NCI-H2029 (cell line): ENCODE measurements at places on chromosomes 6 and 20.

GRCh38 chr6:14758421-14759081 lies 487.3 kb upstream of the JARID2 start:
- peak; percentile 96 for DNase-seq

- no peak for DNase-seq
Measured at GRCh38 chr6:16047435-16047990, 81.4 kb upstream of the MYLIP start.

DNA sequence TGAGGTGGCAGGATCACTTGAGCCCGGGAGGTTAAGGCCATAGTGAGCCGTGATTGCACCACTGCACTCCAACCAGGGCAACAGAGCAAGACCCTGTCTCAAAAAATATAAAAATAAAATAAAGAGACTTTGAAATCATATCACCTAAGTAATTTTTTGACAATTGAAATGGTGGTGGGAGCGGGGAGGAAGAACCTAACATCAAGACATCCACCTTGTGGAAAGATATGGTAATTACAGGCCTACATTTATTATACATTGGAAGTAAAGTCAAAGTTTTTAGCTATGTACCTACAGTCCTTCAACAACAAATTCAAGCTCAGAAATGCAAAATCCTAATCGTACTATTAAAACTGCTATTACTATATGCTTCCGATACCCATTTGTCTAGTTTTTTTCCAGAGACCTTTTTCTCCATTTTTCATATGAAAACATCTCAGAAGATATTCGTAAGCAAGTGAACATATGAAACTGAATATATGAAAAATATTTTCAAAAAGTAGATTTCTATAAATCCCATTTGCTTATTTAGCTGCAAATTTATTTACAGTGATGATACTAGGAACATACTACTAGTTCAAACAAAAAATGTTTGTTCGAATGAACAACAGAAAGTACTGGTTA lies 83.3 kb downstream of the SYCP2 start:
- DNase-seq, result peak; percentile 40

DNA sequence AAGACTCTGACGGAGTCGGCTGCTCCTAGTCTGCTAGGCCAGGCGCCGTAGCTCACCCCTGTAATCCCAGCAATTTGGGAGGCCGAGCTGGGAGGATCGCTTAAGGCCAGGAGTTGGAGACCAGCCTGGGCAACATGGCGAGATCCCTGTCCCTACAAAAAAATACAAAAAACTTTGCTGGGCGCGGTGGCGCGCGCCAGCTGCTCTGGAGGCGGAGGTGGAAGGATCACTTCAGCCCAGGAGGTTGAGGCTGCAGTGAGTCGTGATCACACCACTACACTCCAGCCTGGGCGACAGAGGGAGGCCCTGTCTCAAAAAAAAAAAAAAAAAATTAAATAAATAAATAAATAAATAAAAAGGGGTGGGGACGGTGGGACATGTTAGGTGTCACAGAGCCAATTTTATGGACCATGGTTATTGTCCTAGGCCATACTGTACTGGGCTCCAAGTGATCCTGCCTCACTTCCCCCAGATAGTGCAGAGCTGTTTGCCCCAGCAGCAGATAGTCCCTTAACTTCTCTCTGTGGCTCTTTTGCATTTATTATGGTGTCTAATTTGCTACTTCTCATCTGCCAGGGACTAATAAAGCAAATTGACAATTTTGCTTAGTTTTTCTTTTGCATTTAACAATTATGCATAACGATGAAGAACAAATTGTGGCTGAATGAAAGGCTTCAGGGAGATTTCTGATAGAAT lies 5.2 kb downstream of the PI16 start:
- DNase-seq, result no peak

DNA sequence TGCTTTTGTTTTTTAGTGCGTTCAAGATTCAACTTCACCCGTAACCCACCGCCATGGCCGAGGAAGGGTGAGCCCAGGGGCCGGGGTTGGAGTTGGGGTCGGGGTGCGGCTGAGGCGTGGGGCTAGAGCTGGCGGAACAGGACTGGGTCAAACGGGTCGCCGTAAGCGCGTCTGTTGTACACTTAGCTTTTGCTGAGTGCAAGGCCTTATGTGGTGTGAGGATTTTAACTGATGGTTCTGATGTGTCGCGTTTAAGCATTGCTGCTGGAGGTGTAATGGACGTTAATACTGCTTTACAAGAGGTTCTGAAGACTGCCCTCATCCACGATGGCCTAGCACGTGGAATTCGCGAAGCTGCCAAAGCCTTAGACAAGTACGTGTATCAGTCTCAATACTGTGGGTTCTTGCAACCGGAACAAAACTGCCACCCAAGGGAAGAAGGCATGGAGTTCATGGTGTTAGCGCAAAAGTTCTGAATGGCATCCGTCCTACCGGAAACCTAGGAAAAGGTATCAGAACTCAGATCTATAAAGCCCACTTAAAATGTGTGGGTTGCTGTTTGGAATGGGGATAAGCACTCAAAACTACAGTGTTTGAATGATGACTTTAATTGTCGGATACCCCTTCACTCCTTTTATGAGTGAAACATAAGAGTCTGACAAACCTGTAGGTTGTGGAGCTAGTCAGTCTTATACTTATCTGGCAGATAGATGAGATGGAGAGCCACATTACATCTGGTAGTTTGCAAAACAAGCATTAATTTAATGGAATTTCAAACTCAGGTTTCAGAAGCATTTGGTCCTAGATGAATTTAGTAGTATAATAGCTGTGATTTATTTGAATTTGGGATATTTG lies 574 bp downstream of the RPS12 start:
- no peak for DNase-seq

DNA sequence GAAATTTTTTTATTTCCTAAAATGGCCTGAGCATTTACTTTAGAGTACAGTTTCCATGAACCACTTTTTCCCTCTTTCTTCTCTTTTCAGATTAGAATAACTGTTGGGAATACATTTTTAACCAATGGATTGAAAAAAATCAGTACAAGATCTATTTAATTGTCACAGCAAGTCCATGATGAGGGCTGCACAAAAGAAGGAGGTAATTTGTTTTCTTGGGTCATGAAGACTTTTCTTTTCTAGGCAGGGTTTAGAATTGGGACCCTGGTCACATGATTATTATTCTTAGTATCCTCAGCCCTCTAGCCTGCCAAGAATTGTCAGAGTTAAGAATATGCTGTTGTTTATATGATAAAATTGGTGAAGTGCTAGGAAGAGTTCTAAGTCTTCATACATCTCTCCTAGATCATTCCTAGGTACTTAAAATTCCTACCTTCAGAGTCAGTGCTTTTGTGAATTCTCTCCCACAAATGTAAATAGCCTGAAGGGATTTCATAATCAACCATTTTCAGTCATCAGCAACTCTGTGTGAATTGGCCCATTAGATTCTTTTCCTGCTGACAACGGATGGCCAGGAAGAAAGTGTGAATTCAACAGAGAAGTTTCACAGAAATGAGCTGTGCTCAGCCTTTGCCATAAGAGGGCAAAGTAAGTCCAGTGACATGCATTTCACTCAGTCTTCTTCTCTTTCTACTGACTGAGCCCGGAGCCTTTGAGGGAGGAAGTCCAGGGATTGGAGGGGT lies 32.4 kb upstream of the TPBG start:
- DNase-seq, result no peak

GRCh38 chr6:32118782-32119628 lies 9.0 kb downstream of the ATF6B start:
- peak; percentile 45 for DNase-seq

GRCh38 chr20:34511891-34512265 lies 4.3 kb upstream of the DYNLRB1 start:
- no peak for DNase-seq

DNA sequence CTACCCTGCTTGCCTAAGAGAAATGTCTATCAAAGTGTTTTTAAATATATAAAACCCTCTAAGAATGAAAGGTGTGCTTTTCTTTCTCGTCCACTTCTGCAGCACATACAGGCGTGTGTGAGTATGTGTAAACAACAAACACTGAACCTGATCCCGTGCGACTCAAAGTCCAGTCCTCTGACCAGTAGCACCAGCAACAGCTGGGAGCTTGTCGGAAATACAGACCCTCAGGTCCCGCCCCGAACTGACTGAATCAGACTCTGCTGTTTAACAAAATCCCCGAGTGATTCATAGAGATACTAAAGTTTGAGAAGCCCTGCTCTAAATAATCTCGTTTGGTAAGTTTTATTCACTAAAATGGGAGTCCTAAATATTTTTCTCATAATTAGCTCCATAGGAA lies 208.0 kb upstream of the KCNQ5 start:
- no peak for DNase-seq

GRCh38 chr6:44304282-44305199 lies 8.6 kb downstream of the AARS2 start:
- DNase-seq, result no peak

DNA sequence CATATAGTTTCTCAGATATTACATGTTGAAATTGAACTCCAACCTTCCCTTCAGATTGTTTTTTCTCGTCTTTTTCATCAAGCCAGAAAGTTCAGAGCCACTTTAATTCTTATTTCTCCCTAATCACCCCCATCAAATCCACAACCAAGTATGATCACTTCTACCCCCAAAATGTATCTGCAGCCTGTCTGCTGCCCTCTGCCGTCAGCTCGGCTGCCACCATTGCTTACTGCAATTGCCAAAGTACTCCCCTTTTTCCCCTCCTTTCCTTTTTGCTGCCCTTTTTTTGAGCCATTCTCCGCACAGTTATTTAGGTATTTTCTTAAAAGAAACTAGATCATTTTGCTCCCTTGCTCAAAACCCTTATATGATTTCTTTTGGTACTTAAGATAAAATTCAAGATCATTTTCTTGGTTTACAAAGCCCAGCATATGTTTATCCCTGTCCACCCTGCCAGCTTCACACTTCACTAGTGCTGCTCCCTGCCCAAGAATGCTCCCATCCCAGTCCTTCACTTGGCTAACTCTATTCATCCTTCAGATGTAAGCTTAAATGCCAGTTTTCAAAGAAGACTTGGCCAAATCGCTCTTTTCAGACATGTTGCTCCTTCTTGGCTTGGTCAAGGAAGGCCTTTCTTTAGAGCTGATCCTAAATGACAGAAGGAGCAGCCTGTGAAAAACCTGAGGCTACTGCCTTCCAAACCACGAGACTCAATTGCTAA lies 63.7 kb downstream of the SH3BGRL2 start:
- no peak for DNase-seq

GRCh38 chr20:33046412-33046811 lies 7.3 kb upstream of the BPIFB3 start:
- DNase-seq, result no peak

- DNase-seq, result no peak
Measured at GRCh38 chr20:10651227-10651990, 22.4 kb downstream of the JAG1 start.

- no peak for DNase-seq
Measured at GRCh38 chr20:56442389-56443365, 25.8 kb upstream of the RTF2 start.

- DNase-seq, result no peak
Measured at GRCh38 chr20:20273286-20273685, 94.6 kb upstream of the INSM1 start.

DNA sequence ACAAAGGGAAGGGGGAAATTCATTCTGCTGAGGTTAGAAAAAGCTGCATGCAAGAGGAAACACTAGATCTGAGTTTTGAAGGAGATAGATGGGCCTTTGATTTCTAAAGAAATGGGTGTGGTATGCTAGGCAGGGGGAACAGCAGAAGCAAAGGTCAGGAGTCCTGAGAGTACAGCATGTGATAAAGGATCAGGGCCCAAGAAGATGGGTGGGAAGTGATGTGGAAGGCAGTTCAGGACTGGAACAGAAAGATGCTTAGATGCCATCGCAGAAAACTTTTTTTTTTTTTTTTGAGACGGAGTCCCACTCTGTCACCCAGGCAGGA lies 126.2 kb downstream of the ALDH8A1 start:
- DNase-seq, result no peak

DNA sequence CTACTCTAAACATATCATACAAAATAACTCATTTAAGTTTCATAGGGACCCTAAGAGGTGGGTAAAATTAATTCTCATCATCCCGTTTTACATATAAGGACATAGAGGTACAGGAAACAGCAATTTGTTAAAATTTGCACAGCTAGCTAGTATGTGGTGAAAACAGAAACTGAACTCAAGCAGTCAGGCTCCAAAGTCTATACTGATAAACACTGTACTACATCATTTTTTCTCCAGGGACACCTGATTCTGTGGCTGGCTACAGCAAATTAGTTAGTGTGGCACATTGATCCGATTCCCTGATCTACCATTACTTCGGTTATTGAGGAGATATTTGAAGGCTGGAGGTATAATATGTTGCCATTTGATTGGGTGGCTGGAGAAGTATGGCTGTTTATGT lies 36.2 kb upstream of the E2F3 start:
- no peak for DNase-seq

- no peak for DNase-seq
Measured at GRCh38 chr6:17716221-17716620, 9.5 kb upstream of the NUP153 start.

DNA sequence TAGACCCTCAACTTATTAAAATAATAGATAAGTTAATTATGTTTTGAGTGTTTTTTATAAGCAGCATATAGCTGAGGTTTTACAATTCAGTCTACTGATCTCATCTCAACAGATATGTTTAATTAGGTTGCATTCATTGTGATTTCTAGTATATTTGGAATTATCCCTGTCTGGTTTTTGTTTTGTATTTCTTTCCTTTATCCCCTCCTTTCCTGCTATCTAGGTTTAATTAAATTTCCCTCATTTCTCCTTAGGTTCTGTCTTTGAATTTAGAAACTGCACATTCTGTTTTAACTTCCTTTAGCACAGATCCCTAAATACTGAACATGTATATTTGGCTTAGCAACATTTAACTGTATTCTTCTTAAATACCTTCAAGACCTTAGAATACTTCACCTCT lies 4.9 kb upstream of the SUMO4 start:
- no peak for DNase-seq

DNA sequence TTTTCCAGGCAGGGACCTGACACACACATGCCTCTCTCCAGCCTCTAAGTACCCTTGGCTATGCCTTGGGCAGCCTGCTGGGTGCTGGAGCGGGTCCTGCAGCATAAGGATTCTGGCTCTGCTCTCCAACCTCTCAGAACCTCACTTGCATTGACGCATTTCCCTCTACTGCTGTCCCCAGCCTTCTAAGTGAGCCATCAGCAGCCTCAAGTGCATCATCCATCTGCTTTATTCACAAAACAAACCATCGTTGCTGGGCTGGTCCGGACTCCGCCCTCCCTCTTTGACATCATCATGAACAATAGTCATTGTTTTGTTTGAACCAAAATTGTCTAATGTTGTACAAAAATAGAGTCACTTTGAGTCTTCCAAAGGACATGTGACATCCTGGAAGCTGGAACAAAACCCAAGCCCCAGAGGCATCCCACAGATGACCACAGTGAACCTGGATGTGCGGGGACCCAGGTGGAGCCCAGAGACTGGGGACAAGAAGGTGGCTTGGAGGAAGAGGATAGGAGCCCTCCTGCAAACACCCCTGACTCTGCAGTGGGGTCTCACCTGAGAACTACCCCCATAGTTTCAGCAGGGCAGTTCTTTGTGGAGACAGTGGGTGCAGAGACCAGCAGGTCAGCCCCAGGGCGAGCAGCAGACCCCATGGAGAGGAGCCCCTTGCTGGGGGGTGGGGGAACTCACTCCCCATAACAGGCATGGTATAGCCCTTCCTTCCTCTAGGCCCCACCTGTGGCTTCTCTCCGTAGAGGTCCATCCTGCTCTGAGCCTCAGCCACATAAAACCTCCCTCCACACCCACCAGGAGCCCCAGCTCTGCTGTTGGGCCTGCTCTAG lies 230.1 kb downstream of the SYNDIG1 start:
- DNase-seq, result no peak
